BJ (cell line): ENCODE measurements at places on chromosomes 1 and 21.

DNA sequence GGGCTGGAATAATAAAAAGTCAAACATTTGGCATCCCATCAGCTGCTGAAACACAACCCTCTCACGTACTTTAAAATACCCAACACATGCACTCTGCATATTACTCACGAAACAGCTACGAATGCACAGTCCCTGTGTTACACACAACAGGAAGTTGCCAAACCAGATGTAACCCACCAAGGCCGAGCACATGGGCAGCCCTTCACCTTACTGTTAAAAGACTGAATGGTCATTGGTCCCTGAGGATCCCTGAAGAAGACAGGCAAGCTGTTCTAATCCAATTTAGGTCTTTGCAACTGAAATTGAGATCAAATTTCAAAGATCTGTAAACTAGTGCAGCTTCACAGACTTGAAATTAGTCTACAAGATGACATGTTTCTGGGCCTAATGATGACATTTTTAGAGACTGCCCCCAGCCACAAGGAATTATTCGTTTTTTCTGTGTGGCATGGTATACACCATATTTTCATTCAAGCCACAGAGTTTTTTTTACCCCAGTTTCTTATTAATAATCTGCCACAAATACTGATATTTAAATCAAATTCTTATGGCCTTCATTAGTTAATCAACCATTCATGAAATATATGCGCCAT, 25.6 kb upstream of the IER5 start:
- peak; percentile 60 for DNase-seq

GRCh38 chr1:241992734-241993133, 6.2 kb downstream of the MAP1LC3C start:
- no peak for DNase-seq

DNA sequence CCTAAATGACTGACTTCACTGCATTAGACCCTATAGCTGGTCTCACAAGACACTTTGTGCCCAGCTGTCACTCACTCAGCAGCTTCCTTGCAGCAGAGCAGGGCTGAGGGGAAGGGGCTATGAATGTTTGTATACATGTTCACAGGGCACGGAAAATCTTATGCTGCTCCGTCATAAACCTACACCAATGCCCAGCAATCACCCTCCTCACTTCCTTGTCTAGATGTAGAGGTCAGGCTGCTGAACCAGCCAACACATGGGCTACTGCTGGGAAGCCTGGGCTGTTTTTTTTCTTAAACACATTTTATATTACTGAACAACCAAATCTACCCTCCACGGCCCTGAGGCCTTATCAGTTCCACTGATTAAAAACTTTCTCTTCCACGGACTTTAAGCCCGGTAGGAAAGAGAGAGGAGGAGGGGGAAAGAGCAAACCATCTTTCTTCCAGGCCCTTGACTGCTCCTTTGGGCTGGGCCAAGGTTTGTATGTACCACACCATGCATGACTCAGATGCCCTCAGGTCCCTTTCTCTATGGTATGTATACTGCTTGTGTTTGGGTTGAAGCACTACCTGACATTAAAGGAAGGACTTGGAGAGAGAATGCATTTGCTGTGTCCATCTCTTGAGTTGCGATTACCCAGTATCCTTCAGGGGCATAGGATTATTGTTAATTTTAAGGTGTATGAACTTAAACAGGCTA, 12.7 kb downstream of the MTFR1L start:
- DNase-seq = no peak

GRCh38 chr1:36446271-36446670, 4.0 kb downstream of the OSCP1 start:
- no peak for DNase-seq

DNA sequence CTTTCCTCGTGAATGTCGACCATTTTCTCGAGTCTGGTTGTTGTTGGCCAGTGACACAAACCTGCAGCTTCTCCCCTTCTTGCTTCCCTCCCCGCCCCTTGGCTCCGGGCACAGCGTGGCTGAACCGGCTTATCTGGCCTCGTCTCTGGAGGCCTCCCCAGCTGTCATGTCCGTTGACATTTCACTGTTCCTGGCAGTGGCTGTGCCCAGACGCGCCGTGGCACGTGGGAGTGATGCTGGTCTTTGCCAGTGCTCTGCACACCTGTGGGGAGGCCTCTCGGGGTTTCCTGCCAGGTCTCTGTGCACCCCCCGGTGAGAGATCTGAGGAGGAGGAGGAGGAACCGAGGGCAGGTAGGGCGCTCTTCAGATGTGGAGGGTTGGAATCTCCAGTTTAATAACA, 23.7 kb downstream of the SKI start:
- no peak for DNase-seq

DNA sequence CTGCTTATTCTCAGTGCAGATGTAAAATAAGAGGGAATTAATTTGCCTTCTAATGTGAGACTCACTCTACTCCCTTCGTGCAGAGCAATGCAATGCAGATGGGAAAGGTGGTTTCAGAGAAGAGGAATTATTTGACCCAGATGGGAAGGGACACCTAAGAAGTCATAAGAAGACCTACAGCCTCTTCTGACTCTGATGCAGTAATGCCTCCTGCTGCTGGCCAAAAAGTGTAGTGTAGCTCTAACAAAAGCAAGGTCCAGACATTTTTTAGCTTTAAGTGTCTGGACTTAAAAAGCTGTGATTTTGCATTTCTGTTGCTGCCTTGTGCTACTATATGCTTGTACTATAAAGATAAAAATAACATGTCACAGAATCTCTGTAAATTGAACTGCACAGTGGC, 501.4 kb downstream of the TTLL7 start:
- no peak for DNase-seq

GRCh38 chr1:38507563-38507962, 352.0 kb downstream of the RRAGC start:
- no peak for DNase-seq

DNA sequence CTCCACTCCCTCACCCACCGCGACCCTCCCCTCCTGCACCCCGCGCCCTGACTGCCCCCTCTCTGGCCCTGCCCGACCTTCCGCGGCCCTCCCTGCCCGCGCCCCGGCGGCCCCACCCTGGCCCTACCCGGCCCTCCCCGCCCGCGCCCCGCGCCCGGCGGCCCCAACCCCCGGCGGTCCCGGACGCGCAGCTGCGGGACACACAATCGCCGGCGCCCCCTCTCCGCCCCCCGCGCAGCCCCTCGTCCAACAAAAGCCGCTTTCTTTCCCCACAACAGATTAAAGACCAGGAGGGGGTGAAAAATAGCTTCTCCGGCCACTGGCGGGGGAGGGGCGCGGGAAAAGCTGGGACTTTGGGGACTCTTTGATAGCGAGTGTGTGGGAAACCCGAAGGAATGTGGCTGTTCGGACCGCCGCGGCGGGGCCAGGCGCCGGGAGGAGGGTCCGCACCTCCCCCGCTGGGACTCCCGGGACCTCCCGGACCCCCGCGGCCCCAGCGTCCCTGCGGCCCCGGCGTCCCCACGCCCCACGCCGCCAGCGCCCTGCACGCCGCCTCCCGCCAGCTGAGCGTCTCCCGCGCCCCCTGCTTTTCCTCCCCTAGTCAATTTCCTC, 8.8 kb upstream of the ID3 start:
- no peak for DNase-seq

DNA sequence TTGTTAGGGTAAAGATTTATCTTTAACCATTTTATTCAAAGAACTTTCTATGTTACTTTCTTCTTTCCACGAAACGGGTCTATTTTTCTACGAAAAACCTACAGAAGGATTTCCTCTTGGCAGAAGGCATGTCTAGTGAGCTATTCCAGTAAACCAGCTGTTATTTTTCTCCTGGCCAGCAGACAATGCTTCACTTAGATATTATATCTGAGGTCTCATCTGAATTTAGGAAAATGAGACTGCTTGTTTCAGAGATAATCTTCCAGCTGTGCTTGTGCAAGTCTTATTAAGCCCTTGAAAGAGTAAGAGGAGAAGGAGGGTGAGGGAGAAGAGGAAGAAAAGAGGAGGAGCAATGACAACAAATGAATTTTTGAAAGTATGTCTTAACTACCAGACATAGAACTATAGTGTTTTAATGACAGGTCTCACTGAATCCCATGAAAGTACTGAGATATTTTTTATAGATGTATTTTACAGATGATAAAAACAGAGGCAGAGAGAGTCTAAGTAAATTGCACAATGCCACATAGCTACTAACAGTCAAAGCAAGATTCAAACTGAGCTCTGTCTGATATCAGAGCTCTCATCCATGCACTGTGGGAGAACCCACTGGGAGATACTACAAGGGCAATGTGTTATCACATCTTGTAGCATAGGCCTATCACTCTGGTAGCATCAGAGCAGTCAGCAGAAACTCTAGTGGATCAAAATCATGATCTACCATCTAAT, 54.6 kb upstream of the SAMSN1 start:
- no peak for DNase-seq

DNA sequence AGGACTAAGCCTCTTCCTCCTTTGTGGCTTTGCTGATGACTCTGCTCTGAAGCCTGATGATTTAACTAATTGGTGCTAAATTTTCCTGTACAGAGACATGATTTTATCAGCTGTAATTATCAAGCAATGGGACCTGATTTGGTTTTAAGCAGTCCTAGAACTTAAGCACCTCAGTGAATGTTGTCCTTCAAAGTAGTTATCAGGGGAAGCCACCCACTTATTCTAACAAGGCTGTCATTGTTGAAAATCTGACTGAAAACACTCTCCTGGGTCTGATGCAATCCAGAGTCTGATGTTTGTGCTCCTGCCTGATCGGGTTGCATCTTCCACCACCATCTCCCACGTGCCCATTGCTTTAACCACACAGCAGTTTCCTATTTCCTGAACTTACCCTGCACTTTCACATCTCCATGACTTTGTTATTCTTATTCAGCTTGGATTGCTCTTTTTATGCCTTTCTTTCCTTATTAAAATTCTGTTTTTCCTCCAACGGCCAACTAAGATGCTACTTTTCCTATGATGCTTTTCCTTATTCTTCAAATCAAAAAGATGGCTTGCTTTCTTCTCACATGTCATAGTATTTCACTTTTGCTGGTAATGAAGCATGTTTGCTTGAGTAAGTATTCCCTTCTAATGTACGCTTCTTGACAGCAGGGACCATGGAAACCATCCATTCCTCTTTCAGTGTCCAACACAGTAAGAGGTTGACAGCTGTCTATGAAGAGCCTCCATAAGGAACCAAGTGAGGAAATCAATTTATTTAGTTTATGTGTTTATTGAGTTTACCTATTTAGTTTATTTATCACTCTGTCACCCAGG, 55.0 kb downstream of the S1PR1 start:
- DNase-seq = peak; percentile 56

DNA sequence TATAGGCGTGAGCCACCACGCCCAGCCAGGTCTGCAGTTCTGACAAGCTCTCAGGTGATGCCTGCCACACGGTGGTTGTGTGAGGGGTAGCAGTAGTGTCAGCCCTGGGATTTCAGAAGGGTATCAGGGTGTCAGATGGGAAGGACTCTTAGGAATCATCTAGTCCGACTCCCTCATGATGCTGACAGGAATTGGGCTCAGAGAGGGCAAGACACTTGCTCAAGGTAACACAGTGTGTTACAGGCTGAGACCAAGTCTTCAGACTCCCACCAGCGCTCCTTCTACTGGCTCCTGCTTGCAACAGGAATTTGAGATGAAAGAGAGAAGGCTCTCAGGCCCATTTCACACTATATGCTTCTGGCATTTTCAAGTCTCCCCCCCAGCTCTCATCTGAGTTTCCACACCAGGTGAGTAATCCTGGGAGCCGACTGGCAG, 6.9 kb downstream of the HTR1D start:
- DNase-seq = no peak

- DNase-seq = peak; percentile 97
Measured at GRCh38 chr1:172955161-172955815, 95.5 kb downstream of the TNFSF18 start.

- DNase-seq = no peak
Measured at GRCh38 chr1:157073944-157074685, 25.5 kb downstream of the ETV3L start.

- no peak for DNase-seq
Measured at GRCh38 chr1:174799136-174799479, 200.6 kb upstream of the CACYBP start.

DNA sequence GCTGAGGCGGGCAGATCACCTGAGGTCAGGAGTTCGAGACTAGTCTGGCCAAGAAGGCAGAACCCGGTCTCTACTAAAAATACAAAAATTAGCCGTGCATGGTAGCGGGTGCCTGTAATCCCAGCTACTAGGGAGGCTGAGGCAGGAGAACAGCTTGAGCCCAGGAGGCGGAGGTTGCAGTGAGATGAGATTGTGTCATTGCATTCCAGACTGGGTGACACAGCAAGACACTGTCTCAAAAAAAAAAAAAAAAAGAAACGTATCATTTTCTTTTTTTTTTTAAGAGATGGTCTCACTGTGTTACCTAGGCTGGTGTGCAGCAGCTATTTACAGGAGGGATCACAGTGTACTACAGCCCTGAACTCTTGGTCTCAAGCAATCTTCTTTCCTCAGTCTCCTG, 47.3 kb downstream of the ITGB3BP start:
- DNase-seq = no peak

- DNase-seq = no peak
Measured at GRCh38 chr21:46500224-46500861, 41.7 kb downstream of the DIP2A start.

DNA sequence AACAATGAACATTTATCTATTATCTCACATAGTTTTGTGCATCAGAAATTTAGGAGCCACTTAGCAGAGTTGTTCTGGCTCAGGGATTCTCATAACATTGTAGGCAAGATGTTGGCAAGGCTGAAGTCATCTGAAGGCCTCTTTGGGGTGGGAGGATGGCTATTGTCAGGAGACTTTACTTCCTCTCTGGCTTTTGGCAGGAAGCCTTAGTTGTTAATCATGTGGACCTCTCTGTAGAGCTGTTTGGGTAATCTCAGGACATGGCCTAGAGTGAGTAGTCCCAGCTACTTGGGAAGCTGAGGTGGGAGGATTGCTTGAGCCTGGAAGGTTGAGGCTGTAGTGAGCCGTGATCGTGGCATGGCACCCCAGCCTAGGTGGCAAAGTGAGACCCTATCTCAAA, 40.2 kb downstream of the RASAL2 start:
- no peak for DNase-seq

DNA sequence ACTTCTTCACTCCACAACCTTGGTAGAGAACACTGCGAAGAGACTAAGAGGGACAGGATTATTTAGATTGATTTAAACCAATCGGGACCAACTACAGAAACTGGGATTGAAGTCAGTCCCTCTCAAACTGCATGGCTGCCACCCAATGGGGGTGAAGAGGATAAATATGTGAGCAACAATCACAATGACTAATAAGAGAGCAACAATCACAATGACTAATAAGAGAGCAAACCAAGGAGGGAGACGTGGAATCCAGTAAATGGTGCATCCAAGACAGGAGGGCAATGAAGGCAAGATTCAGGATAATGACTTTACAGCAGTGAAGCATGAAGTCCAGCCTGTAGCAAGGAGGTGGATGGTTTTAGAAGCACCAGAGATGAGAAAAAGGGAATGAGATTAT, 322.8 kb downstream of the TTLL7 start:
- DNase-seq = no peak

- no peak for DNase-seq
Measured at GRCh38 chr1:64711266-64711665, 33.6 kb upstream of the RAVER2 start.

GRCh38 chr1:198318085-198318484, 161.3 kb downstream of the NEK7 start:
- no peak for DNase-seq

- DNase-seq = no peak
Measured at GRCh38 chr1:45493116-45493697, 2.2 kb upstream of the TESK2 start.

GRCh38 chr1:157197906-157198435, 59.8 kb upstream of the ETV3 start:
- no peak for DNase-seq
